Fibroblast of the aortic adventitia (primary cell): ENCODE measurements at places on chromosomes 1 and 21.

- peak; percentile 78 for DNase-seq
Observed at GRCh38 chr1:93608187-93609109, 73.2 kb downstream of the BCAR3 start.

GRCh38 chr1:41397753-41398330 lies 36.6 kb downstream of the FOXO6 start:
- no peak for DNase-seq

- DNase-seq, result peak; percentile 22
Observed at GRCh38 chr1:119253366-119253765, 112.9 kb upstream of the WARS2 start.

DNA sequence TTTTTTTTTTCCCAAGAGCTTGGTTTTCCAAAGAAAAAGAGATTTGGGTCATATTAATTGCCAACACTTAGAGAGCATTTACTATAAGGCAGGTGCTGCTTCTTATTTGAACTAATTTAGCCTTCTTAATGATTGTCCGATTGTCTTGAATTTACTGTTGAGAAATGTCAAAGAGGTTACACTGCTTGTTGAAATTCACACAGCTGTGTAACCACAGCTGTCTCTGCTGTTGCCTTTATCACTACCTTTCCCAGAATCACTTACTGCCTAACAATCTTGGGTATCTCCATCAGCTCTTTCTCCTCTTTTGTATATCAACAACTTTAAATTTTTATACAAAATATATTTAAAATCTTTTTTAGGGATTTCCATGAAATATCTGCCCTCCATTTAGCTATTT lies 115.6 kb downstream of the UCHL5 start:
- DNase-seq, result no peak

DNA sequence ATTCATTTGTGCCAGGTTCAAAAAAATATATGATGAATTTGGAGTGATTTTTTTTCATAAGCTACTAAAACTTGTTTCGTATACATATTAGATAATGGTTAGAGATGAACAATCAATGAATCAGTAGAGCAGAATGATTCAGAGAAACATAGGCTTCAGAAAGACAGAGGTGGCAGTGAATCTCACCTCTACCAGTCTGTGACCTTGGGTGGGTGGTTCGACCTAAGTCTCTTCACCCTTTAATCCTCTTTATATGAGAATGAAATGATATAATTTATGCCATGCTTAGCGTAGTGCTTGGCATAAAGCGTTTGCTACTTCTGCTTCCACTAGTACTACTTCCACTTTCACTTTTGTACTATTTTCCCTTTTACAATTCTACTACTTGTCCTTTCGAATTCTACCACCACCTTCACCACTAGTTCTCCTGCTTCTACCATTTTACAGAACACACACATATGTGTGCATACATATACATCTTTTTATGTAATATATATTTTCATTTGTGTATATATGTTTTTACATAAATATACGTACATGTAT lies 45.1 kb downstream of the FYB2 start:
- DNase-seq, result no peak

DNA sequence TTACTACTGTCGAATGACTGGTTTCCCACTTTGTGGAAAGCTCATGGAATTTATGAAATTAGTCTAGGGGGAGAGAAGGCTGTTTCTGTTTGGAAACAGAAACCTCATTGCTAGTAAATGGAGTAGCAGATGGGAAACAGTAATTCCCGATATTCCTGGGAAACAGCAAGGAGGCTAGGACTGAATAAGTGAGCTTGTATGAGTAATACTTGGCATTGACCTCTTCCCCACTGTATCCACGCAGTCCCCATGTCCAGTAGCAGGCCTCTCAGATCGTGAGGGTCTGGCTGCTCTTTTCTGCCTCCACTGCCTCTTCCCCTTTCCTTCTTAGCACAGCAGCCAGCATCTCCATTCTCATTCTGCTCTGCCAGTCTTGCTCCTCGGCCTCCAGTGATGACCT lies 75.5 kb downstream of the PRDM2 start:
- DNase-seq, result peak; percentile 47

DNA sequence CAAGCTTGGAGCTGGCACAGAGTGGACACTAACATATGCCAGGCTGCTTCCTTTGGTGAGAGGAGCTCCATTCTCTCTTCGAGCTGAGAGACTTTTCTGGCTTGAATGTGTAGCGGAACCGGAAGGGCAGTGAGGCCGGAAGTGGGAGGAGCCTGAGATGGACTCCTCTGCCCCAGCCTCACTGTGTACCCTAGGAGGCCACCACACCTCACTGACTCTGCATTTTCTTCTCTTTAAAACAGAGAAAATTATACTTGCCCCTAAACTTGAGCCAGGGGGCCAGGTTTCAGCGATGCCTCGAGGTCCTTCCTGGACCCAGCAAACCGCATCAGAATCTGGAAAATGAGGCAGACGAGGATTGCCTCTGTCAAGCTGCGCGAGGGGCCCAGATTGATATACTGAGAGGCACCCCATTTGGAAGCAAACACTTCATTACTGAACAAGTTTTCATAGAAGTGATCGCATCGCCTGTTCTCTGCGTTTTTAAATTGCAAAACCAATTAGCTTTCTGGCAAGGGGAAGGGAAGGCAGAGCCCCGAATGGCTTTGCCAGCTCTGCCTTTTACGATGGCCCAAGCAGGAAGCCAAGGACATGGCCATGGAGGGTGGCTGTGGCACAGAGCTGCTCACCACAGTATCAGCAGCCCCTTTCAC lies 708.1 kb downstream of the PTPRU start:
- DNase-seq, result no peak
